A549 (cell line): ENCODE measurements at places on chromosomes 5 and 9.

- DNase-seq, result no peak
Measured at GRCh38 chr9:28086881-28087280, 513.6 kb upstream of the C9orf72 start.

- no peak for DNase-seq
Measured at GRCh38 chr5:81884871-81885270, 87.0 kb upstream of the ATG10 start.

- DNase-seq, result no peak
Measured at GRCh38 chr5:87132696-87133095, 135.0 kb upstream of the RASA1 start.

- no peak for DNase-seq
Measured at GRCh38 chr5:169222934-169223594, 77.9 kb downstream of the SLIT3 start.

- DNase-seq, result no peak
Measured at GRCh38 chr5:139566611-139567010, 5.5 kb downstream of the UBE2D2 start.

GRCh38 chr5:153630546-153630945 is 140.1 kb downstream of the GRIA1 start:
- no peak for DNase-seq

DNA sequence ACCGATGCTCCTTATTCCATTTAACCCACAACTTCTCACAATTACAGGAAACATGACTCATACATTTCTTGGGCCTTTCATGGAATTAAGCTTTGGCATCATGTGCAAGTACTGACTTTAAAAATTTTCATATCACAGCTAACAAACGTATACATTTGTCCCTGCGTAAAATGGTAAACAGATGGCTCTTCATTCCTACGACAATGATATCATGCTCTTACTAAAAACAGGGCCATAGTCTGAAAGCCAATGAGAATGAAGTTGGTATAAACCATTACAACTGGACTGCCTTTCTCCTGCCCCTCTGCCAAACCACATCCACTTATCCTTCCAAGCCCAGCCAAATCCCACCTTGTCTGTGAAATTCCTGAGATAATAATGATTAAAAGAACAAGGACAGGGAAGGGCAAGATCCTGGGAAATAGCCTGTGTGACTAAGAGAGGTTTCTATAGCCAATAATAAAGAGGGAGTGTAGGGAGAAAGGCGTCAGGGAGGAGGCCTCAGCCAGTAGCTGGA is 44.9 kb upstream of the ZNF366 start:
- DNase-seq, result no peak

- peak; percentile 38 for DNase-seq
Measured at GRCh38 chr9:72952381-72952690, 517 bp downstream of the ALDH1A1 start.

DNA sequence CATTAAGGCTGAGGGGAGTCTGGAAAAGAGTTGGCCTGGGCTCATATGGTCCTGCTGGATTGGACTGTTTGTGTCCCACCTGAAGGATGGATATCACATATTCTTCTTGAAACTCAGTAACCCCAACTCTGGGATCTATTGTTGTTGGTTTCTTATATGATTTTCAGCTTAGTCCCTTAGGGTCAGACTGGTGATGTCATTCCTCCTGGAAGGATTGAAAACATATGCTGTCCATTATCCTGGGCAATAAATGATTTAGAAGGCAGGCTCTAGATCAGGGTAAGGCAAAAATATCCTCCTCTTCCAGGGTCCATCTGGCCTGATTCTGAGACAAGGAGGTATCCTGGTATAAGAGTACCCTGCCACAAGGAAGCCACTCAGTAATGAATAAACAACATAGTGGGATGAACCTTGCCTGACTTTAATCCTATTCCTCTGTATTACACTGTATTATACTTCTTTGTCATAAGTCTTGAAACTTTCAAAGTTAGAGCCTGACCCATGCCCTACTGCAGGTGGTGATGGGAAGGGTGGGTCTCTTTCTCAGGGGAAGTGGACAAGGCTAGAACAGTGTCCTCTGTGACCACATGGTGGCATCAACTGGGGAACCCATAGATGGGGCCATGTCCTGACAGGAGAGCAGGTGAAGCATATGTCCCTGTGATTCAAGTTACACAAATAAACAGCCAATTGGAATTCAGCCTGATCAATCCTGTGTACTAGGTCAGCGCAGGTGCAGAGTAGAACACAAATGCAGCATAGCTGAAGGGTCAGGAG is 454.4 kb upstream of the TRPC7 start:
- DNase-seq, result no peak
